ENCODE measurements at places on chromosomes 11 and 22.

GRCh38 chr11:37505406-37505805 lies 907.4 kb upstream of the RAG2 start:
- DNase-seq, result no peak

GRCh38 chr11:67495234-67496005 lies 9.7 kb downstream of the PITPNM1 start:
- DNase-seq, result no peak

- DNase-seq, result no peak
These were observed 858 bp downstream of the OAF start for GRCh38 chr11:120211522-120212258.

- no peak for DNase-seq
These were observed 4.6 kb downstream of the LRRC32 start for GRCh38 chr11:76665921-76666351.

Data from stimulated activated CD4-positive, alpha-beta T cell treated with anti-CD3 and anti-CD28 coated beads, Interleukin-15, amount 100 ng/mL, for 48 hours (primary cell).